ENCODE measurements at places on chromosomes 11 and 22.
A peak's percentile ranks its signal among the peaks of the same experiment; 100 is the strongest.

DNA sequence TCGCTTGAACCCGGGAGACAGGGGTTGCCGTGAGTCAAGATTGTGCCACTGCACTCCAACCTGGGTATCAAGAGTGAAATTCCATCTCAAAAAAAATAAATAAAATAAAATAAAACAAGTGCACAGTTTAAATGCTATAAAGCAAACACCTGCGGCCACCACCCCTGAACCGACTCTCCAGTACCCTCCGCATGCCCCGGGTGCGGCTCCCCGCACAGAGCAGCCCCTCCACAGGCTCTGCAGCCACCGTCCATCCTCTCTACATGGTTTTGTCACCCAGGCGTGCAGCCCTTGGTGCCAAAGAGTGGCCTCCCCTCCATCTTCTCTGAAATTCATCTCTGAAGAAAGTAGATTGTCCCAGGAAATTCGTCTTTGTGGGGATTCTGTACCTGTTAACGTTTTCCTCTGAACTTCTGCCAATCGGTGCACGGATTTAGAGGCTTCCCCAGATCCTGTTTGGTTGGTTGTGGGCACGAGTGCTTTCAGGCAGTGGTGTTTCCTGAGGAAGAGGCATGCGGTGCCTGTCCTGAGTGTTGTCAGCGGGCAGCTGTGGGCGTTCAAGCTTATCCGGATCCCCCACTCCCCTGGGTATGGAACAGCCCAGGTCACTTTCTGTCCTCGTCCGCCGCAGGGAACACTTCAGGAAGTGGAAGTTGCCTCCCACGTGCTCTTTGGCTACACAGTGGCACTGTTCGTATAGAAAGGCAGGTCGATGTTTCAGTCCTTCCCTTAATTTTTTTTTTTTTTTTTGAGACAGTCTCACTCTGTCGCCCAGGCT, 4.1 kb downstream of the MIOX start:
- DNase-seq: no peak

DNA sequence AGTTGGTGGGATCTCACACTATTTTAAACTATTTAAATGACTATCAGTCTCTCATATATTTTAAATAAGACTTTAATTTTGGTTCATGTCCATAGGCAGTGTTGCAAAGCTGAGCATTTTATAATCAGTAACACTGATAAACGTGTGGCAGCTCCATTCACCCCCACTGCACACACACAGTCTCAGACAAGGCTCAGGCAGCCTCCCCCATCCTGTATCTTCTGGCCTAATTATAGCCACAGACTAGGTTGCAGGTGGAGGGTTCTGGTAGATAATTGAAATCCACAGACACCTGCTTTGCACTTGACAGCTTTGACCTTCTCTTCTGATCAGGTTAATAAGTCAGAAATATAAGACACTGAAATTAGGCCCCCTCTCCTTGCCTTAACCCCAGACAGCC, 118.5 kb upstream of the LDLRAD3 start:
- no peak for DNase-seq

GRCh38 chr11:7575841-7576725, 62.3 kb downstream of the PPFIBP2 start:
- peak; percentile 34 for DNase-seq

DNA sequence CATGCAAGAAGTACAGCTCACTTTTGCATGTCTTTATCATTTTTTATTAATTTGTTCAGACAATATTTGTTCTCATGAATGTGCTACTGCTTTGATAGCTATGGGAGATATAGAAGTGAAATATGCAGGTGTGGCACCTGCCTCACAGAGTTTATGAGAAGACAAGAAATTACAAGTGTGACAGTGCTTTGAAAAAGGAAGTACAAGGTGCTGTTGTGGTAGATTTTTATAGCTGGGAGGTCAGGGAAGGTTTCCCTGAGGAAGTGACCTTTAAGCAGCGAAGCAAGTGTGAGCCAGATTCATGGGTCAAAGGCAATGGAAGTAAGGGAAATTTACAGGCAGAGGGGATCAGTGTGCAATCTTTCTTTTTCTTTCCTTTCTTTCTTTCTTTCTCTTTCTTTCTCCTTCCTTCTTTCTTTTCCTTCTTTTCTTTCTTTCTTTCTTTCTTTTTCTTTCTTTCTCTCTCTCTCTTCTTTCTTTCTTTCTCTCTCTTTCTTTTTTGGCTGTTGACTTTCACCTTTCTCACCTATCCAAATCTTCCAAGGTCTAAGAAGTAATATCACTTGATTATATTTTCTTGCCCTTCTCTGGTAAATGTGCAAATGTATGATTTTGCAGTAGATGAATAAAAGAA, 6.4 kb upstream of the BMAL1 start:
- DNase-seq: no peak

DNA sequence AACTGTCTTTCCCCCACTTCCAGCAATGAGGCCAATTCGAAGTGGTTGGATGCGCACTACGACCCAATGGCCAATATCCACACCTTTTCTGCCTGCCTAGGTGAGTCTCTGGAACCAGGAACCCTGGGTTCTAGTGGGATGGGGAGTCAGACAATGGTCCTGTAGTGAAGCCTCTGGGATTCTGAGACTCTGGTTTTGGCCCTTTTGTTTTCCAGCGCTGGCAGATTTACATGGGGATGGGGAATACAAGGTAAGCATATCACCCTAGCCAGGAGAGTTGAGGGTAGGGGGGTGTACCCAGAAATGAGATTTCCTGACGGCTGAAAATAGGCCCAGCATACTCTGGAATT, 530 bp downstream of the BBS1 start:
- DNase-seq: no peak

DNA sequence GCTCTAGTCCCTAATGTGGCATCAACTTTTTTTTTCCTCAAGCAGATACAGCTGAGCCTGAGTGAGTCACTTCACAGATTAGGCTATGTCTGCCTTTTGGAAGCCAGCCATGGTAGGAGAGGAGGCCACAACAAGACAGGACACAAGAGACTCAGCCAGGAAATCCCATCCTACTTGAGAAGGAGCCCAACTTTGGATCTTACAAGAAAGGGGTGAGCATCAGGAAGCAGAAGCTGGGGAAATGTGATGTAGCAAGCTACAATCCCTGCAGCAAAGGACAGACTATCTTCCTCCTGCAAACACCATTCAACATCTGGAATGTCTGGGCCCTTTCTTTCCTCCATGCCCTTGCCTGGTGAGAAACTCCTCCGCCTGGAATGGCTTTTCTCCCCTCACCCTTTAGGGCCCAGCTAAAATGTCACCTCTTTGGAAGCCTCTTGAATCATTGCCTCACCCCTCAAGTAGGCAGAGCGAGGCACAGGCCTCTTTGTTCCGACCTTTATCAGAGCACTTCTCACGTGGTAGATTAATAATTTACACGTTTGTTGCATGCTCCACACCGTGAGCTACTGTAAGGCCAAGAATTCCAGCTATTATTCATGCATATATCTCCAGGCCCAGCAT, 156.4 kb upstream of the PITPNB start:
- peak; percentile 80 for DNase-seq

DNA sequence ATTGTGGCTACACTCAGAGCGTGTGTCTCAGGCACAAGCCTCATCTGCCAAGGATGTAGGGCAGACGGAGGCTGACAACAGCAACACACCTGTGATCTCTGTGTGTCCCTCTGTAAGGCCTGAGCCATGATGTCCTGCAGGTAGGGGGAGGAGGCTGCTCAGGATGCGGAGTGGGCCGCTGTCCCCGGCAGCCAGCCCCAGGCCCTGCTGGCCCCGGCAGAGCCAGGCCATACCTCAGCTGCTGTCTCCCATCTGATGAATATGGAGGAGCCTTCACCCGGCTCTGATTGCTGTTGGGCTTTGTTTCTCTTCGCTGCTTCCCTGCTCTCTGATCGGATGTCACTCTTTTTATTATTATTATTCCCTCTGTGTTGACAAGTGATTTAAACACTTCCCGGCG, 83.6 kb upstream of the NCAM1 start:
- DNase-seq: no peak

DNA sequence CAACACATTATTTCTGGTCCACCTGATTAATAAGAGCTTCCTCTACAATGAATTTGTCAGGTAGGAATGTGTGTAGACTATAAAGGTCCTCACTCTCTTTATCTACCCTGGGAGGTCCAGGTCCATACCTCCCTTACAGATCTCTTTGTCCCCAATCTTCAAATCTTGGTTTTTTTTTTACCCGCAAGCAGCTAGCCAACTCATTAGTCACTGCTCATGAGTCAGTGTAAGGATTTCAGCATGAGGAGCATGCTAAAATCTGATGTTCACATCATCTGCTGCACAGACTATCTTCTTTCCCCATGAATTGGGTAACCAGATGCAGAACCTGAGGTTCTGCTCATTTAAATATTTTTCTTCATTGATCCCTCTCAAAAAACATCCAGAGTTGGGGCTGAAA, 397.0 kb upstream of the ISX start:
- no peak for DNase-seq

DNA sequence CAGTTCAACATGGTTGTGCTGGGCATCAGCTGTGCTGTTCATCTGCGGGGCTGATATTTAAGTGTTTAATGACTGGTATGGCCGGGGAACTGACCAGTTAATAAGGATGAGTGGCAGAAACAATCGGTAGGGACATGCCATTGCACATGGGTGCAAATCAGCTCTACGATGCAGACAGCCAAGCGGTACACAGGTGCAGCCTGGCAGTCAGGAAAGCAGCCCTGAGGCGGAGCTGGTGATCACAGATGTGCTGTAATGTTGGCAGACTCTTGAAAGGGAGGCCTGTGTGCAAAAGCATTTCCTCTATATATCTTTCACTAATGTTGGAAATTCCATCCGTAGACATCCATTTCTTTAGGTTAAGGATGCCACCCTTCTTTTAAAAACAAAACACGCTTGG, 1.1 kb downstream of the MMP20 start:
- no peak for DNase-seq

- DNase-seq: no peak
Measured at GRCh38 chr11:69509381-69509780, 27.9 kb downstream of the LINC01488 start.

DNA sequence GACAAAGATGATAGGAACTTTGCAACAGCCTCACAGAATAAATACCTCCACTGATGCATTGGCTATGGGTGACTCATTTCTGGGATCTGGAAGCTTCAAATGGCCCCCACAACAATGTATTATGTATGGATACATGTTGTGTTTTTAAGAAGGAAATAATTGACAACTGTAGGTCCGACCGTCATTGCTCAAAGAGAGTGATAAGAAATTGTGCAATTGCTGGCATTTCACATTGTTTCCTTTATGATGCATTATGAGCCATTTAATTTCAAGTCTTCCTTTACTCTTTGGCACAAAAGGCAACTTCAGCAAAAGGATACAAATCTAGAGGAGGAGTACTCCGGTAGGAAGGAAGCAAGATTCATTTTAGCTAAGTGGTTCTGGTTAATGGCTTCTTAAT, 2.0 kb downstream of the ANO3 start:
- DNase-seq: peak; percentile 26

DNA sequence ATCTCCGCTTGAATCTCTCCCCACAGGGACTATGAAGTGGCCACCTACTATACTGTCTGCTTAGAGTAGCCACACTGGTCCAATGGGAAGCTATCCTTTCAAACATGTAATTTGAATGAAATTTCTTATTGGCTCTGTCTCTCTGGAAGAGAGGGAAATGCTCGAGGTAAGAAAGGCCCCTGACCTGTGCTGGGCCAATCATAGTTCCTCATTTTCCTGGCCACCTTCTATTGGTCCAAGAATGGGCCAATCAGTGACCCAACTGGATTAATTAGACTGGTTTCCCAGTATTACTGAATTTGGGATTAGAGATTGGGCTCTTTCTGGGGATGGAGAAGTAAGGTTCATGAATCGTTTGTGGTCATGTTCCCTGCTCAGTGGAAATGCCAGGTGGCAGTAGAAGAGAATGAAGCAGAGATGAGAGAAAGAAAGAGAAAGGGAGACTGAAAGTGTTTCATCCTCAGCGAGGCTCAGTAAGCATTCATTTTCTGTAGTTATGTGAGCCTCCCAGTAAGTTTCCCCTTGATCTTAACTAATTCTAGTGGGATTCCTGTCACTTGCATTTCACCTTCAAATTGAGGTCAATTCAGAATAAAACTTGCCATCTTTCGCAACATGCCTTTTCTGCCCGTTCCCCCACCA, 8.4 kb upstream of the MMP20 start:
- no peak for DNase-seq
